ENCODE measurements at places on chromosomes 1 and 21. TPM values are rescaled to one million over a fixed set of nuclear protein-coding genes. Genes with fewer than 3 reads are reported as not detected.

DNA sequence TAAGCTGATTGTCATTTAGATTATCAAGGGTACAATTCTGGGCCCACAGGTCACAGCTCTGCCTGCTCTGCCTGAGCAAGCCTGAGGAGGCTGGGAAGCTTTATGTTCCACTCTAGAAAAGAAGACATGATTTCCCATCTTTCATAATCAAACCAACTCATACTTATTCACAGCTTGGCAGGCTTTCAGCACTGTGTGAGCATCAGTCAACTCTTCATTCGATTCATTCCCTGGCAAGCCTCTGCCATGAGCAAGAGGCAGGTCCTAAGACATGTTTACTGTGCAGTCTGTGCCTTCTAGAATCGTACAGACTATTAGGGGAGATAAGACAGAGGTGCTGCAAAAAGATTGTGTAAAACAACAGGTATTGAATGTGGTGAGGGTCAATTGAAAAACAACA lies 24.5 kb upstream of the KIRREL1 start:
- no peak for DNase-seq

PDC gene
- not detected for total RNA-seq

GRCh38 chr21:32392299-32392879 lies 423 bp downstream of the URB1 start:
- no peak for DNase-seq

S100A7 gene
- not detected for total RNA-seq

DNA sequence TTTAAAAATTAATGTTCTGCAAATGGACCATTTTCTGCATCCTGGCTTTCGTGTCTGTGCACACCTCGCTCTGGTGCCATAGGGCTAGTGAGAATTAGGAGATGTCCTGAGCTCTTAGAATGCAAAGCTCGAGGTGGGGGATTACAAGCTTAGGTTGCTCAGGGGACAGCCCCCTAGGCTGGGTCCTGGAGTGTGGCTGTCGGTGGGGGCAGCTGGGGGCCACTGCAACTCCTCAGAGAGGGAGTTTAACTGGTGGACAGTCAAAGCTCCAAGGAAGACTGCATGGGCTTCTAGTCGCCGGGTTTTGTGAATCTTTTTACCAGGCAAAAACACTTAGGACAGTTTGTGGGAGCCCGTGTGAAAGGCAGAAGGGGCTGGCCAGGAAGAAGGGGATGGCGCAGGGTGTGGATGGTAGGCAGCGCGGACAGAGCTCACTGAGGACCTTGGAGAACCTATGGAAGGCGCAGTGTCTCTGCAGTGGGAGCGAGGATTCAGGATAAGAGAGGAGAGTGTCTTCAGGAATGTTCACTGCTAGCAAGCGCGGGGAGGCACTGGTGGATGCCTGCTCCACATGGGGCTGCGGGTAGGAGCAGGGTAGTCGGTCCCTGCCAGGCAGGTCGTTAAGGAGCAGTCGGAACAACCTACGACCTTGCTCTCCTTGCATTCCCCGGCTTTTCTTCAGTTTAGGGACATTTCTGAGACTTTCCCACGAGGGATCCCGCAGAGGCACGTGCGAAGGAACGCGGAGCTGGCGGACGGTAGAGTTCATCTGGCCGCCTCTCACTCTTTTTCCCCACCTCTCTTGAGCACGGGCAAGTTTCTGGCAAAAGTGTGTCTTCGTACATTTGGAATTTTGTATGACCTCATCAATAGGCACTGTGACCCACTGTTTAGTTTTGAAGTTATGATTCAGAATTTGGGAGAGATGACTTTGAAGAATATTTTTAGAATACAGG lies 12.9 kb upstream of the KCNE1 start:
- DNase-seq: peak; percentile 71

NIPAL3 gene
- total RNA-seq: 7.7 TPM

DNA sequence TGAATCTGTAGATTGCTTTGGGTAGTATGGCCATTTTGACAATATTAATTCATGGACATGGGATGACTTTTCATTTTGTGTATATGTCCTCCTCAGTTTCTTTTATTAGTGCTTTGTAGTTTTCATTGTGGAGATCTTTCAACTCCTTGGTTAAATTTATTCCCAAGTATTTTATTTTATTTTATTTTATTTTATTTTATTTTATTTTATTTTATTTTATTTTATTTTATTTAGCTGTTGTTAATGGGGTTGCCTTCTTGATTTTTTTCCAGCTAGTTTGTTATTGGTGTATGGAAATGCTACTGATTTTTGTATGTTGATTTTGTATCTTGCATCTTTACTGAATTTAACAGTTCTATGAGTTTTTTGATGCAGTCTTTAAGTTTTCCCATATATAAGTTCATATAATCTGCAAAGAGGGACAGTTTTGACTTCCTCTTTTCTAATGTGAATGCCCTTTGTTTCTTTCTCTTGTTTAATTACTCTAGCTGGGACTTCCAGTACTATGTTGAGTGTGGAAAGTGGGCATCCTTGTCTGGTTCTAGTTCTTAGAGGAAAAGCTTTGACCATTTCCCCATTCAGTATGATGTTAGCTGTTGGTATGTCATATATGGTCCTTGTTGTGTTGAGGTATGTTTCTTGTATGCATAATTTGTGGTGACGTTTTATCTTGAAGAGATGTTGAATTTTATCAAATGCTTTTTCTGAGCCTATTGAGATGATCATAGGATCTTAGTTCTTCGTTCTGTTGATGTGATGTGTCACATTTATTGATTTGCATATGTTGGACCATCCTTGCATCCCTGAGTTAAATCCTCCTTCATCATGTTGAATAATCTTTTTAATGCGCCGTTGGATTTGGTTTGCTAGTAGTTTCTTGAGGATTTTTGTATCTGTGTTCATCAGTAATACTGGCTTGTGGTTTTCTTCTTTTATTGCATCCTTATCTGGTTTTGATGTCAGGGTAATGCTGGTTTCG lies 14.3 kb downstream of the CEPT1 start:
- no peak for DNase-seq

- no peak for DNase-seq
These were observed 111.2 kb upstream of the CTTNBP2NL start for GRCh38 chr1:112284796-112285195.

GRCh38 chr1:245493029-245493428 lies 338.2 kb downstream of the KIF26B start:
- no peak for DNase-seq

GRCh38 chr21:44902268-44903049 lies 18.2 kb downstream of the ITGB2 start:
- no peak for DNase-seq

DNA sequence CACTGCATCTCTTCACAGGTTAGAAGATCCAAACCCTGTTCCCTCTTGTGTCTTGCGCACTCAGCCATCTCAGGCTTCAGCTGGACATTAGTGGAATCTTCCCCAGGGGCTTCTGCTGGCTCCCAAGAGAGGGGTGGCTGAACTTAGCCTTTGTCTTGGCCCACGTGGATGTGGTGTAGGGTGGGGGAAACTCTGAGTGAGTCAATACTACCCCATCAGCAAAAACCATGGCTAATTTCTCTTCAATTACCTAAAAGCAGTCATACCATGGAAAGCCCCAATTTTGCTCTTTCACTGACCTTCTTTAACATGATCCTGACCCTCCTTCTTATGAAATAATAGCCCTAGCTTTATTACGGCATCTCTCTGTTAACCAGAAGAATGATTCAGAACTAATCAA lies 72.5 kb upstream of the RAB3GAP2 start:
- no peak for DNase-seq

SLC44A3 gene
- total RNA-seq: 4.8 TPM

CD52 gene
- total RNA-seq: 4.1 TPM

NPPB gene
- total RNA-seq: not detected
